ENCODE measurements at places on chromosomes 1 and 21.
A peak's percentile ranks its signal among the peaks of the same experiment; 100 is the strongest.

- DNase-seq = no peak
These were observed 140.0 kb downstream of the CASZ1 start for GRCh38 chr1:10656431-10656830.

DNA sequence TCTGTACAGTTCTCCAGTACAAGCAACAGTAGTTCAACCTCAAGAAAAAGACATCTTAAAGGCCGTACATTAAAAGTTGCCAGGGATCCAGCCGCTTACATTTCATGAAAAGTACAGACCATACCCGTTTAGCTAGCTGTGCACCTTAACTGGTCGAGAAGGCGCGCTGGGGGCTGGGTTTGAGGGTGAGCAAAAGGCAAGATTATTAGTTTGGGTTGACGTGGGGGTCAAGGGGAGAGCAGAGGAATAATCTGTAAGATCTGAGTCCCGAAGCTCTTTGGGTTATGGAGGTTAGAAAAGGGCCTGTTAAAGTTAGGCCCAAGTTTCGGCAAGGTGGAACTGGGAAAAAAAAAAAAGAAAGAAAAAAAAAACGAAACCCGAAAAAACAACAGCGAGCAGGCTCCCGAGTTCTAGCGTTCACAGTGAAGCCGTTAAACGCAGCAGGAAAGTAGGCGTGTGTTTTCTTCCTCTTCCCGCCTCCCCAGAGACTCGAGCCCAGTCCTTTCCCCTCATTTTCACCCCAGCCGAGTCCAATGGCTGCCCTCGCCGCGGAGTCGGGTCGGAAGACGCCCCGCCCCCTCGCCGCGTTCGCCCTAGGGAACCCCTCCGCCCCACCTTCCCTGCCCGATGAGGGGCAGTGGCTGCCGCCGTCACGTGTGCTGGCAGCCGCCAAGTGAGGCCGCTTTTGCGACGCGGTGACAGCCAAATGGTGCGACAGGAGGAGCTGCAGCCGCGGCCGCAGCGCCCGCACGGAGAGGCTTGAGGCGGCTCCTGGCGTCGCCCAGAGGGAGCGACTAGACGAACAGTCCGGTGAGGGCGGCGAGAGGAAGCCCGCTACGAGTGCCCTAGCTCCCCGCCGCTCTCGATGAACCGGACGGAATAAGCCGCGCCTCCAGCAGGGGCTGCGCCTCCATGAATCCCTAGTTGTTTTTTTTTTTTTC, at the start of gene PKN2:
Gene PKN2, plus strand, starts transcription at position 733 of the 941 bp plus-strand sequence. CDS start 308 bp downstream, outside the sequence.
- DNase-seq = peak; percentile 97

- DNase-seq = no peak
These were observed 35.2 kb upstream of the ZNF326 start for GRCh38 chr1:89959719-89960118.

DNA sequence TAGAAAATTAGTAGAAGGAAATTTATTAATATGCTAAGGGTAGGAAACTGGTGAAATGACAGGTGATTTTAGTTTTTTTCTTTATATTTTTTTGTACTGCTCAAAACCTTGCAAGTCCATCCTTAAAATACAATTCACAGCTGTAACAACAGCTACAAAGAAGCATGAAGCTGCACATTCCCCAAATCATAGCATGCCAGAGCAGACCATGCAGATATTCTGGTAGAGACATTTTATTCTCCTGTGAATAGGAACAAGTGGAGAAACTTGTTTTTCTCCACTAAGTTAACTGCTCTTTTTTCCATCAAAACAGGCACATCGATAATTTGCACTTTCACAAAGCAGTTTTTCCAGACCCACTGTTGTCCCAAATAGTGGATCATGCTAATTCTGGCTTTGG, 1125.7 kb downstream of the BRINP3 start:
- DNase-seq = no peak

DNA sequence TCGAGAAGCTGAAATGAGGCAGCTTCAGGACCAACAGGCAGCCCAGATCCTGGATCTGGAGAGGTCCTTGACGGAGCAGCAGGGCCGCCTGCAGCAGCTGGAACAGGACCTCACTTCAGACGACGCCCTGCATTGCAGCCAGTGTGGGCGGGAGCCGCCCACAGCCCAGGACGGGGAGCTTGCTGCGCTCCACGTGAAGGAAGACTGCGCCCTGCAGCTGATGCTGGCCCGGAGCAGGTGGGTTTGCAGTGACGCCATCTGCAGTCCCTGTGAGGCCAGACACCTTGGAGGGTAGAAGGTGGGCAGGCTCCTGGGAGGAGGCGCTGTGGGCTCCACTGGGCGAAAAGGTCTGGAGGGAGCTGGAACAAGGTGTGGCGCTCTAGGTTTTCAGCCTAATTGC, 39.7 kb downstream of the PCNT start:
- no peak for DNase-seq

GRCh38 chr1:152585586-152585985, 5.3 kb upstream of the LCE3D start:
- no peak for DNase-seq

DNA sequence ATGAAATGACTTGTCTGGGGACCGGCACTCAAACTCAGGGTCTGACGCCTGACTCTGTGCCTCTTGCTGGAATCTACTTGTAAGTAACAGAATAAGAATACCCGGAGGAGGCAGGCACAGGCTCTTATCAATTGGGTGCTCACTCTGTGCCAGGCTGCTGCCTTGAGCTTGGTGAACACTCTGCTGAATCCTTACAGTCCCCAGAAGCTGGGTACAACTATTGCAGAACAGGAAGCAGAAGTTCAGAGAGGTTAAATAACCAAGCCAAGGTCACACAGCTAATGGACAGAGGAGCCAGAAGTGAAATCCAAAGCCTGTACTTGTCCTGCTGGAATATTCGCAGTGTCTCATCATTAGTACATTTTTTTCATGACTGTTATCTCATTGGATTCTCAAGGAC, 86.0 kb downstream of the EPHB2 start:
- no peak for DNase-seq

- no peak for DNase-seq
These were observed 115.5 kb upstream of the KLHDC7A start for GRCh38 chr1:18365099-18365705.

- no peak for DNase-seq
These were observed 122.8 kb downstream of the CRB1 start for GRCh38 chr1:197390856-197391255.

DNA sequence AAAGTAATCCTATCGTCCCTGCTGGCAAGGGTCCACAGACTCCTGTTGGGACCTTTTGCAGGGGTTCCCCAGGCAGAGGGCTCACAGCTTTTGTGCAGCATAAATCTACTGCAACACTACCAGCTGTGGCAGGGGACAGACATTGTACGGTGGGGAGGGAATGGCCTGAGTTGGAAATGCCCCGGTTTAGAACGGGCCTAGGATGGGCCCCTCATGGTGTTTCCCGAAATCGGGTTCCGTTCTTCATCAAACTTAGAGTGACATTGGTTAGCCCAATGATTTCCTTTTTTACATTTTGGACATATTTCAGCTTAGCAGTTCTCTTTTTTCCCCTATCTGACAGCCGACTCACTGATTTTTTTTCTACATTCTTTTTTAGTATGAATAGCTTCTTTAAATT, 26.5 kb upstream of the SAMD11 start:
- DNase-seq = no peak

DNA sequence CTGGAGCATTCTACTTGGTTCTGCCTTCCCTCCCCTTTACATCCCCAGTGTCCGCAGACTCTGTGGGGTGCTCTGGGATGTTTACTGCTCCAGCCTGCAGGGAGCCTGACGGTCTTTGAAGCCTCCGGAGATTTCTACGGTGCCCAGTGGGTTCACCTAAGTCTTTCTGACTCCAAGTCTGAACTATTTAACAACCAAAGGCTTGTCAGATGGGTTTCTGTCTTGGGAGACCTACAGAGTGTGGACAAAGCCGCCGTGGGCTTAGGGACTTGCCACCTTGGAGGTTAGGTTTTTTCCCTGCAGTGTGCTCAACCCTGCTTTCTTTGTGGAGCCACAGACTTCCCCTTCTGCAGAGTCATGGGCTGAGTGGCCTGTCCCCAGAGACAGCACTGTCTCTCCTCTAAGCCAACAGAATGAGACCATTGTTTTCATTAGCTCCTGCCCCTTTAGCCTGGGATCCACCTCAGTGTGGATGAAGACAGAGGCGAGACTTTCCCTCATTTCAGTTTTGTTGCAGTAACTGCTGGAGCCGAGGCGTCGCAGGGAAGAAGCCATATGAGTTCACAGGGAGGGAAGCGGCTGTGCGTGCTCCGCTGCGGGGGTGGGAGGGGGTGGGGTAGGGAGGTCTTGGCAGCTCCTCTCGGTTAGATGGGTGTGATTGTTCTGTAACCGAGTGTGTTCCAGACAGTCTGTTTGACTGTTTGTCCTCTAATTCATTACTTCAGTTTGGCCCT, 120.7 kb downstream of the CNIH3 start:
- no peak for DNase-seq

DNA sequence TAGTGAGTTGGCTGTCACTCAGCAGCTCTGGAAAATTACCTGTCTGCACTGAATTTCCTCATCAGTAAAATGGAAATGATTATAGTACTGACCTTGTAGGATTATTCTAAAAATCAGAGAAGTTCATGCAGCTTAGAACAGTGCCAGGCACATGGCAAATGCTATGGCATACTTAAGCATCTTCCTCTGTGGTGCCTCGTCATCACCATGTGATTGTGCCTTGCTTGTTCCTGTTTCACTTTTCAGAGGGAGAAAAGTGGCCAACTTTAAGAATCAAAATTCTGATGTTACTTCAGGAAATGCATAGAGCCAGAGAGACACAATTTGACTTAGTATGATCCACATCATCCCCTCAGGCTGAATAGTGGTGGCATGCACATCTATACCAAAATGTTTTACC, 203.6 kb downstream of the ROR1 start:
- no peak for DNase-seq

DNA sequence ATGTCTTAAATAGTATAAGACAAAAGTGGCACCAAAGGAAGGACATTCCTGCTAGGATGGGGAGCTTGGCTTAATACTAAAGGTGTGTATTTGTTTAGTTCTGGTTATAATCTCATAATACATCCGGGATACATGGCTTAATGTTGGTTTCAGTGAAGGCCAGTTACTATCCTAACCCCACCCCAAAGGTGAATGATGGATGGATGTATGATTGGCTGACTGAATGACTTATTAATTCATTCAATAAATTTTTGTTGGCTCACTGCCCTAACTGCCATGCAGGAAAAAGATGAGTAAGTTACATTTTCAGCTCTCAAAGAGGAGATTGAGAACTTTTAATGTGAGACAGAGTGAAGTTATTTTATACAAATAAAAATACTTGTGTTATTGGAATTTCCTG, 52.2 kb downstream of the PHACTR4 start:
- no peak for DNase-seq
